Nephron progenitor cell (in vitro differentiated cells): ENCODE measurements at places on chromosomes 4 and X.

DNA sequence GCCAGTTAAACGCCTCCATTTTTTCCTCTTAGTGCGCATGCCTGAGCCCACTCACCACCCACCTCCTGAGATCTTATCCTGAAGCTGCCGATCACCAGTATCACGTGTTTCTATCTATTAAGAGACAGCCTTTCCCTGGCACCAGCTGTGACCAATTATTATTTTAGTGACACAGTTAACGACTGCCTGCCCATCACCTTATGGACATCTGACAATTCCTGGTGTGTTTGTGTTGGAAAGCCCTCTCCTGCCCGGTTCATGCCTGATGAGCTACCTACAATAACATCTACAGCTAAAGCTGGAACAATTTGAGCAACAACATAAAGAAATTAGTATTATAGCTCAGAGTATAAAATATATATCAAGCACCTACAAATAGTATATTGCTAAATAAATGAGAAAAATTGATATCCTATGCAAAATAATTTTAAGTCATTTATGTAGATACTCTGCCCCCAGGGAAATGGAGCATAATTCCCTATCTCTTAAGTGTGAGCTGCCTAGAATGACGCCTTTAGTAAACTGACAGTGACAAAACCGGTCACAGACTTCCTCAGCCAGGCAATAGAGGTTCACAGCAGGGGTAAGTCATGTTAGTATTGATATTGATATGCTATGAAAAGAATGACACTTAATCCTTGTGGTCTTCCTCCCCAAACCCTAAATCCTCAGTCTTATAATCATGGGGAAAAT, 862.2 kb downstream of the TRAM1L1 start:
- DNase-seq, result no peak

- DNase-seq, result no peak
Observed at GRCh38 chr4:54678826-54679225, 21.1 kb downstream of the KIT start.

DNA sequence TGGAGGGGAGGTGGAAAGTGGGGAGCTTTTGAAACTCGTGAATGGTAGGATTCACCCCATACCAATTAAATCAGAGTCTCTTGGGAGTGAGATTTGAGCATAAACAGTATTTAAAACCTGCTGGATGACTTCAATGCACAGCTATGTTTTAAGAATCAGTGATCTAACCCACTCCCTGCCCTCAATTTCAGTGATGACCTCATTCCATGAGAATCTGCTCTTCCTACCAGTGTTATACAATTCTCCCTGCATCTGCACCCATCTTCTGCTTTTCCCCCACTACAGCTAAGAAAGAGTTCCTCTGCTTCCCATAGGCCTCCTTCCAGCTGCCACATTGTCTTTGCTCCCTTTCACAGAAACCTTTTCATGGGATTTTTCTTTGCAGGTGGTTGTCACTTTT, 18.3 kb upstream of the H2AZ1 start:
- no peak for DNase-seq

GRCh38 chr4:4641661-4642495, 100.0 kb upstream of the STX18 start:
- peak; percentile 20 for DNase-seq

GRCh38 chrX:26851981-26852380, 611.2 kb downstream of the PPP4R3C start:
- no peak for DNase-seq

- no peak for DNase-seq
Observed at GRCh38 chr4:139851639-139852038, 186.0 kb downstream of the MGST2 start.

DNA sequence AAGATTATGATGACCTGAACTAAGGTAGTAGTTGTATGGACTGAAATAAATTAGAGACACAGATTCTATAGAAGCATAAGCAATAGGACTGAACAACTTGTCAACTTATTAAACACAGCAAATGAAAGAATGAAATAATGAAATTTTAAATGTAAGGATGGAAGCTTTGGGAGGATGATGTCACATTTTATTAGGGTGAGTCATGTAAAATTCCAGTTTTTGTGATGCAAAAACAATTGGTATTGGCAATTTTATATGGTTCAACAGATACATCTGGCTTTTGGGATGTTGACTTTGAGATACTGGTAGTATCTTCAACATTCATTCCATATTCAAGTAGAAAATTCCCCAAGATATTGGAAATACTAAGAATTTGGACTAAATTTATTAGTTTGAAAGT, 72.7 kb upstream of the IL15 start:
- DNase-seq, result no peak

GRCh38 chr4:42330002-42330592, 67.2 kb upstream of the SHISA3 start:
- DNase-seq, result peak; percentile 15

DNA sequence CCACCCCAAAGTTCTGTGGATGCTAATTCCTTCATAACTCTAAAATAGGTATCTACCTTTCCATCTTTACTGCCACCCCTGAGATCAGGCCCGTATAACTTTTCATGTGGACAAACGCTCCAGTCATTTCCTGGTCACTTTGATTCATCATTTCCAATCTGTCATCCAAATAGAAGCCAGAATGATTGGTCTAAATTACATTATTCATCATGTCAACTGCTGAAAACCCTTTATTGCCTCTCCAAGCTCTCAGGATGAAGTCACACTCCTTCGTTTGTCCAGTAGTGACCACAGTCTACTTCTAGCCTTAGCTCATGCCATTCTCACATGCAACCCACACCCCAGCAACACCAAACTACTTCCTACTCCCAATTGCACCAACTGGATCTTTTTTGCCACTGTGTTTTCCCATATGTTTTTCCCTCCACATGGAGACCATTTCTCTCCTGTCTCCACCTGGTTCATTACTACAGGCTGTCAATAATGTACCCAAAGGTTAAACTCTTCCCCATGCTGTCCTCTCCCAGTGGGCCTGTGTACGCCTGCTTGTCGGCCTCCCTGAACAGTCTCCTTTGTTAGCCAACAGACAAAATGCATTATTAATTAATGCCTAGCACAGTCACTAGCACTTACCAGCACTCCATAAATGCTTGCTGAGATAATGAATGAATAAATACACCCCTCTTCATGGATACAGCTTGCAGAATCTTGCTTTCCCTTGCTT, 382.6 kb upstream of the NOCT start:
- no peak for DNase-seq

GRCh38 chr4:95963456-95963855, 123.6 kb downstream of the PDHA2 start:
- DNase-seq, result no peak

GRCh38 chr4:98289375-98289774, 28.2 kb downstream of the RAP1GDS1 start:
- DNase-seq, result no peak

GRCh38 chrX:27987862-27988646, 6.8 kb upstream of the DCAF8L1 start:
- no peak for DNase-seq

GRCh38 chr4:133996431-133997121, 205.0 kb downstream of the PABPC4L start:
- no peak for DNase-seq

GRCh38 chrX:38109042-38109898, 102.9 kb downstream of the SYTL5 start:
- no peak for DNase-seq
